Lung microvascular endothelial cell (primary cell): ENCODE measurements at places on chromosomes 6 and 20. TPM values are rescaled to one million over a fixed set of nuclear protein-coding genes. Genes with fewer than 3 reads are reported as not detected.

The ARMC12 gene
- 0.22 and 0.40 TPM in 2 replicates for total RNA-seq

The CENPW gene
- 4.0 and 8.9 TPM in 2 replicates for total RNA-seq

The NFATC2 gene
- total RNA-seq, result 2.4 and 4.8 TPM in 2 replicates

The ALDH8A1 gene
- 0.20 and 0.44 TPM in 2 replicates for total RNA-seq

The OXT gene
- not detected in 2 replicates for total RNA-seq
